ENCODE measurements at places on chromosomes 2 and 18.

DNA sequence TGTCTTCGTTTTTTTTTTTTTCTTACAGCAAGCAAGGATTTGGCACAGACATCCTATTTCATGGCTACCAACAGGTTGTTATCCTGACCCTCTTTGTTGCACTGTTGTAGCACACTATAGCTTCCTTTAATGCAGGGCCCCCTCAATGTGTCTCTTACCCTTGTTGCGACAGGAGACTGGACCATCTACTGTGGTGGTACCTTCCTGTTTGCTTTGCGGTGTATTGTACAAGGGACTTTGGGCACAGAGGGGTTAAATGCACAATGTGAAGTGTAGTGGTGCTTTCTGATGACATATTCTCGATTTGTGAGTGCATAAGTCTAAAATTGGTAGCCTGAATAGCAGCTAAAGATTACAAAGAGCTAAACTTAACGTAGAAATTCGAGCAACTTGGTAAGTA is 27.5 kb downstream of the CCNT2 start:
- no peak for DNase-seq

DNA sequence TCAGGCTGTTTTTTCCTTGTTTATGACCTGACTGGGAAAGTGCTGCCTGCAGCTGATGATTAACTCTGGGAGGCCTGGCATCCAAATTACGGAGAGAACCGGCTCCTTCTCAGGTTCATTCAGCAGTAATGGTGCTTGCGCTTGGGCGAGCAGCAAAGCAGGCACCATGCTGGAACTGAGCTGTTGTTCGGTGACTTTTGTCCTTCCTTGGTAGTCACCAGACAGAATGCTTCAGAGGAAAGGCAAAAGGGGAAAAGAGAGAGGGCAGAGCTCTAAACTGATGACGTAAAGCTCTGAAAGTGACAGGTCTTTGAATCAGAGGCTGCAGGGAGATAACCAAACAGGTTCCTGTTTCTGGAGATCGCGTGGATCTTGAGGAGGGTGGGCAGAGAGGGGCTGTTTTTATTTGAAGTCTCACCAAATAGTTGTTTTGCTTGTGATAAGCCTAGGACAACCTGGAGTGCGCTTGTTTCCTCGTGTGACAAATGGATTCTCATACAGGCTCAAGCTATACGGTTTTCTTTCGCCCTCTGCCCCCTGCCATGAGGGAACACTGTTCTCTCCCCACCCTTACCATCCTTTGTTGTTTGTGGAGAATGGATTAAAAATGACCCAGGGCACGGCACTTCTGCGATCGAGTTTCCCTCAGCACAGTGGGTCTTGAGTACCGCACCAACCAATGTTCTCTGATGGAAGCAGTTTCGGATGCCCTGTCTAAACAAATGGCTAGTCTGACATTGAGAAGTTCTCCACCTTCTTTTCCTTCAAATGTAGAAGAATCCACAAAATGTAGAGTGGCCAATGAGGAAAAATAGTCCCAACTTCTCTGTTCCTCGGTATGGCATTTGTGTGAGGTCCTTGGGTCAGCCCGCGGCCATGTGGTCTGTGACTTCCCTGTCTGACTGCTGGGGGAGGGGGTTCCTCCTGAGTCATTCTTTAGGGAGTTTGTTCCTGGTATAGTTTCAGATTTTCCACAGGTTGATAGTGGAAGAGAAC is 1.3 kb downstream of the RASGRP3 start:
- no peak for DNase-seq

DNA sequence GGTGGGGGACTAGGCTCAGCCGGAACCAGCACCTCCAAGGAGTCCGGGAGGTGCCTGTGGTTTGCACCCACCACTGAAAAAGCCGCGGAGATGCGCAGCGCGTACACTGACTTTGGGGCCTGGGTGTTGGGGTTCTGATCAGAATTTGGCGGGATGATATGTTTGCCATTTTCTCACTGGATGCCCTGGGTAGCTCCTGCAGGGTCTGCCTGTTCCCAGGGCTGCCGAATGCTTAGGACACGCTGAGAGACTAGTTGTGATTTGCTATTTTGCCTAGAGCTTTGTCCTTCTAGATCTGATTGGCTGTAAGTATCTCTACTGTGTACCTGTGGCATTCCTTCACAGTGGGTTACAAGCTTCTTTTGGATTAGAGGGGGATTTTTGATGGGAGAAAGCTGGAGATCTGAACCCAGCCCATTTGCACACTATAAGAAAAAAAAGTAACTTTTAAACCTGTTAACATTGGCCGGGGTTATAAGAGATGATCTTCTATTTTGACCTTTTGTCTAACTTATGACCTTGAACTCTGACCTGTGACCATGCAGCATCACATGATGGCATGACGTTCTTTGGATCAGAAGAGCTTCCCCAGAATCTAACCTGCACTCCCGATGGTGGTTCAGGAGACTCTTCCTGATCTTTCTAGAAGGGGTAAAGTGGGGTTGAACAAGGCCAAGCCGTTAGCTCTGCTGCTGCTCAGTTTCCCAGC is 1.6 kb downstream of the KCNE4 start:
- no peak for DNase-seq

DNA sequence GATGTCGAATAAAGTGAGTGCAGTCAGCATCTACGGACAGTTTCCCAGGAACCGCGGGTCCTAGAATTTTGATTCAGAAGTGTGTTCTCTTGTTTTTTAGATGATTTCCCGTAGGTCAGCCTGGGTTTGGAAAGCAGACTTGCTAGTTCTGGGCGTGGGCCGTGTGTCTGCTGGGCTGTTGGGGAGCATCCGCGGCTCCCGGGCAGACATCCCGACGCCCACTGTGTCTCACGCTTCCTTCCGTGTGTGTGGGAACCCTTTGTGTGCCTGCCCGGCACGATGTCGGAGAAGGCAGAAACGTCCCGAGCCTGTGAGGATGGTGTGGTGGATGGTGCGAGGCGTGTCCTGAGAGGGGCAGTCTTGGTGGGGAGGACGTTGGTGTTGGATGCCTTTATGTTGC is 18.4 kb downstream of the CTDP1 start:
- no peak for DNase-seq

- DNase-seq, result no peak
Observed at GRCh38 chr2:29802986-29803385, 118.4 kb downstream of the ALK start.

GRCh38 chr2:223396993-223397392 is 205.2 kb downstream of the SCG2 start:
- DNase-seq, result no peak

DNA sequence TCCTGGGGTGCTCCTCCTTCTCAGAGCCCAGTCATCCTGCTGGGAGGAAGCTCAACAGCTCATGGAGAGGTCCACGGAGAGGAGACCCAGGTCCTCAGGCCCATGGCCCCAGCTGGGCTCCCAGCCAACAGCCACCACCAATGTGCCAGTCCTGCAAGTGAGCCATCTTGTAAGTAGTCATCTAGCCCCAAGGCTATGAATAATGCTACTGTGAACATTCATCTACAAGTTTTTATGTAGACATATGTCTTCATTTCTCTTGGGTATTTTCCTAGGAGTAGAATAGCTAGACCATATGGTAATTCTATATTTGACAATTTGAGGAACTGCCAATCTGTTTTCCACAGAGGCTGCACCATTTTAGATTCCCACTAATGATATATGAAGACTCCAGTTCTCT is 166.1 kb downstream of the MTCL1 start:
- DNase-seq, result no peak

DNA sequence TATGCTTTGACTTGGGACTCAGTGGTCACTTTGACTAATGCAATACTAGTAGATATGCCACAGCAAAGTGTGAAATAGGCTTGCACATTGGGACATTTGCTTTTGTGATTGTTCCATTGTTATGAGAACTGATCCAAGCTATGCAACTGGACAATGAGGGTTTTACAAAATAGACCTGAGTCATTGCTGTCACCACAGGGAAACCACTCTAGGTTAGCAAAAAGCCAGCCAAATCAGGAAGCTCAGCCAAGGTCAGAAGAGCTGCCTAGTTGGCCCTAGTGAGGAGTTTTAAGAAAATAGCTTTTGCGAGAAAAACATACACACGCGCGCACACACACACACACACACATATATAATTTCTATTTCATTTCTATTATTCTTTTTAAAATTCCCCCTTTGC is 452.4 kb upstream of the CDH7 start:
- no peak for DNase-seq

GRCh38 chr18:34697233-34697632 is 12.9 kb upstream of the DTNA start:
- DNase-seq, result no peak
